ENCODE measurements at places on chromosomes 2 and 18. TPM values are rescaled to one million over a fixed set of nuclear protein-coding genes. Genes with fewer than 3 reads are reported as not detected.

GRCh38 chr2:144834998-144835633 is 315.2 kb upstream of the ZEB2 start:
- ATAC-seq = no peak

DNA sequence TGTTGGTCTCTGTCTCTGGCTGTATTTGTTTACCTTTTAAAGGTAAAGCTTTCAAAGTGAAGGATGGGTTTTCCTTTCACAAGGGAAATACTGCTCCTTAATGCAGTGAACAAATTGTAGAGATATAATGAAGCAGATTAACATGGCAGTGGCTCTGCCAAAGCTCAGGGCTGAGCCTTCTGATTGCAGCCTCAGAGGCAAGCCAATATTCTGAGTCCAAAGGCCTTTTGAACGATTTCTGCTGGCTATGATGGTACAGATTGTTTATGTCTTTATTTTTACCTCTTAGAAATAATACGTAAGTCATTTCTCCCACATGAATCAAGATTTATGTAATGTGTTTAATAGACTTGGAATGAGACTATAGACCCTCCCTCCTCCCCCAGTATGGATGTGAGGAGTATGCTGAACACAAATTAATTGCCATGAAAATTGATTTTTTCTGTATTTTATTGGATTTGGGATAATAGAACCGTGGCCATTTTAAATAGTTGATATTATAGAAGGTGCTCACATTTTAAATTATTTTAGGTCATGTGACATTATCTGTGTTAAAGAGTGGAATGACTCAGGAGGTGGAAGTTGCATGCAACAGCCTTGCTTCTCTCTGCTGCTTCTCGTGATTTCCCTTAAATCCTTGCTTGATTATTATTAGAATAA is 772 bp downstream of the SCN2A start:
- no peak for ATAC-seq

Gene GBX2
- total RNA-seq = not detected

GRCh38 chr2:198053776-198054175 is 249.4 kb downstream of the PLCL1 start:
- no peak for ATAC-seq

Gene MBP
- 66.5 TPM for total RNA-seq

GRCh38 chr18:34873986-34874580 is 164.0 kb downstream of the DTNA start:
- no peak for ATAC-seq

DNA sequence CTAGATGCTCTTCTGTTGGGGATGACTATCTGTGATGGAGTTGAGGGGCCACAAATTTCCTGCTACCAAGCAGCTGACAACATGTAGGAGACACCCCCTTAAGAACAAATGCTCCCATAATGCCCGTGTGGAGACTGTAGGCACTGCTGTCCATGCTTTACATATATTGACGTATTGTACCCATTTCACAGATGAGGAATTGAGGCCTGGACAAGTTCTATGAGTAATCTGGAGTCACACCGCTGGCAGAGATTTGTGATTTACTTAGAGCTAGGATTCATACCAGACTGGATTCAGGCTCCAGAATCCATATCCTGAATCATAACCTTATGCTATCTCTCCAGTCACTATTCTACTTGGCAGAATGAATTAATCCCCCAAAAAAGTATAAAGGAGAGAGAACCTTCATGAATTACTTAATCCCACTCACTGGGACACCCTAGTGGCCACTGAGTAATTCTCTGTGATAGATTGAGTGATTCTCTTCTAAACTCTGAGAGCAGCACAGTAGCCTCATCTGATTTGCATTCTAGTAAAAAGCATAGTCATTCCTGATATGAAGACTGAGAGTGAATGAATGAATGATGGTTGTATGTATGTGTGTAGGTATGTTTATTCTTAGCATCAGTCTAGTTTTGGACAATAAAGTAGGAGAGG is 460.7 kb upstream of the MEIS1 start:
- ATAC-seq = no peak

GRCh38 chr2:10911291-10912075 is at the start of gene KCNF1:
Gene KCNF1, plus strand, starts transcription at chr2:10911934. Its CDS starts 493 bp downstream, at chr2:10912427.
- ATAC-seq = no peak

GRCh38 chr2:128198656-128199055 is 107.7 kb downstream of the UGGT1 start:
- ATAC-seq = no peak

GRCh38 chr2:149732730-149733290 is 145.2 kb upstream of the MMADHC start:
- ATAC-seq = no peak

Gene CYBRD1
- 0.69 TPM for total RNA-seq
